ENCODE measurements at places on chromosomes 16 and 17. TPM values are rescaled to one million over a fixed set of nuclear protein-coding genes. Genes with fewer than 3 reads are reported as not detected.

EME1 gene
- 16.8 TPM for total RNA-seq

C16orf46 gene
- 1.0 TPM for total RNA-seq

C17orf50 gene
- not detected for total RNA-seq

KRT38 gene
- total RNA-seq = not detected

CES1 gene
- total RNA-seq = 0.87 TPM

DNA sequence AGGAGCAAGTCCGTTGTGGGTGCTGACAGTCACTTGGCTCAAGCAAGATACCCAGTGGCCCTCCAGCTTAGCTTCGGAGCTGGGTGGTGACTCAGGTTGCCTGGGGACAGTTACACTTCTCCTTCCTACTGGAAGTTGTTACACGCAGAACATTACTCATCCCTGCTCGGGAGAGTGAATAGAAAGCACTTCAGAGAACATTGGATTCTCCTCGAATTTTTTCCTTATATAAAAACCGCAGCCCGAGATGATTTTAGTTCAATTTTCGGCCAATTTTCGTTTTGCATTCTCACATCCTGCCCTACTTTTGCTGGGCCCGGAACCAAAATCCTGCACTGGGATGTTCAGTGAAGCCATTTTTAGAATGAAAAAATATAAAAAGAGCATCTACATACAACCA lies 99.7 kb downstream of the ELAC2 start:
- no peaks in the 10 kb centered on the region for H3K36me3 ChIP-seq
- DNase-seq = no peak
- H3K27me3 ChIP-seq = peaks cover 10% of the 10 kb centered on the region
- no peak overlapping the region for H3K4me3 ChIP-seq

GRCh38 chr16:59848296-59848695 lies 1114.2 kb upstream of the GOT2 start:
- DNase-seq = no peak
- no peak overlapping the region for H3K4me3 ChIP-seq
- no peaks in the 10 kb centered on the region for H3K36me3 ChIP-seq
- no peak overlapping the region for H3K27ac ChIP-seq

- no peak overlapping the region for H3K4me3 ChIP-seq
- H3K27me3 ChIP-seq = peaks cover 89% of the 10 kb centered on the region
- peaks cover 15% of the 10 kb centered on the region for H3K4me1 ChIP-seq
Measured at GRCh38 chr16:923184-923583, 47.6 kb downstream of the LMF1 start.

DNA sequence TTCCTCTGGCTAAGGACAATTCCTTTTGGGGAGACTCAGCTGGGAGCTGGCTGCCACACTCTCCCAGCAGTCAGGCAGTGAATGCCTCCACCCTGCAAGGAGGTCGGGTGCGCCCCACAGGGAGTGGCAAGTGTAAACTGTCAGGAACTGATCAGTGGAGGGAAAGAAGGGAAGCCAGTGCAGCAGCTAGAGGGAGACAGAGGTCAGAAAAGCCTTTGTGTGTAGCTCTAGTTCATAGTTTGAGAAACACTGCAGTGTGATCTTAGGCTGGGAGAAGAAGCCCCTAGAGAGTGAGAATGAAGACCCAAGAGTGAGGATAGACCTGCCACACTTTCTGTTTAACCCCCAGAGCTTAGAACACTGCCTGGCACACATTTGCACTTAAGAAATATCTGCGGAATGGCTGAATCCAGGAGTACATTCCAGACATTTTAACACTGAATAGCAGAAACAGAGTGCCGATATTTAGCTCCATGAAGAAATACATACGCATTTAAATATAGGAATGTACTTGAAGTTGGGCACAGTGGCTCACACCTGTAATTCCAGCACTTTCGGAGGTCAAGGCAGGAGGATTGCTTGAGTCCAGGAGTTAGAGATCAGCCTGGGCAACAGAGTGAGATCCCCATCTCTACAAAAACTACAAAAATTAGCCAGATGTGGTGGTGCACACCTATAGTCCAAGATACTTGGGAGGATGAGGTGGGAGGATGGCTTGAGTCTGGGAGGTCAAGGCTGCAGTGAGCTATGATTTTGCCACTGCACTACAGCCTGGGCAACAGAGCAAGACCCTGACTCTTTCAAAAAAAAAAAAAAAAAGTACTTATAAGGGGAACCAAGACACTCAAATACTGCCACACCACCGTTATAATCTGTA lies 11.1 kb upstream of the SLC5A11 start:
- H3K27me3 ChIP-seq = no peaks in the 10 kb centered on the region
- no peaks in the 10 kb centered on the region for H3K36me3 ChIP-seq
- no peak overlapping the region for H3K4me3 ChIP-seq
- H3K4me1 ChIP-seq = peaks cover 15% of the 10 kb centered on the region

GRCh38 chr16:14611660-14612059 lies 18.4 kb downstream of the PARN start:
- no peak overlapping the region for H3K4me3 ChIP-seq
- H3K27ac ChIP-seq = no peak overlapping the region
- no peak for DNase-seq
- no peaks in the 10 kb centered on the region for H3K27me3 ChIP-seq
- H3K36me3 ChIP-seq = peaks cover 76% of the 10 kb centered on the region
- H3K4me1 ChIP-seq = no peaks in the 10 kb centered on the region

- no peaks in the 10 kb centered on the region for H3K36me3 ChIP-seq
- no peaks in the 10 kb centered on the region for H3K4me1 ChIP-seq
- no peaks in the 10 kb centered on the region for H3K27me3 ChIP-seq
Measured at GRCh38 chr16:83266848-83267553, 540.8 kb upstream of the HSBP1 start.

DNA sequence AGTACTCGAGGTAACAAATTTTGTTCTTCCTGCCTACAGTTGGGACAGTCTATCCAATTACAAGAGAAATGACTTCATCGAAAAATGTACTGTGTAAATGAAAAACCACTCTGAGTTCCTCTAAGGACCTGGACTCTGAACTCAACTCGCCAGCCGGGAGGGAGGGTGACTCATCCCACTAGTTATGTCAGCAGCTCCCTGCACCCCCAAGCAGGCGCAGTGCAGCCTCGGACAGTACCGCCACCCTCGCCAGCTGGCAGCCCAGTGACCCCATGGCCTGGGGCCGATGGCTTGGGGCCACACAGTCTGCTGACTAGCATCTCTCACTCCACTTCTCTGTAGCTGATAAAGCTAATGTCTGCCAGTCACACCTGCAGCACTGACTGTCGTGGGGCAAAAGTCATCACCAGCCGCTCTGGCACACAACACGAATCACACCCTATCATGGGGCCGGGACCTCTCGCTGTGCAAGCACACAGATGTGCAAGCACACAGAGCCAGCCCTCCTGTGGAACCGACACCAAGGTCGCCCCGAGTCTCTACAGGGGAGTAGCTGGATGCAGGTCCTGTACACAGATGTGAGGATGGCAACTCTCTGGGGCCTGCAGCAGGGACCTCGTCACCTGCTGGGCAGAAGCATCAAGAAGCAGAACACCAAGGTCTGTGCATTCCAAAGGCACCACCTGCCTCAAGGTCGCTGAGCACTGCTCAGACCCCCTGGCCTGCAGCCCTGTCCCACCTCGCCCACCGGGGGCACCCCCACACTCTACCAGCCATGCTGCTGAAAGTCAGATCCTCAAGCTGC lies 5.7 kb downstream of the CSNK1D start:
- peaks cover 57% of the 10 kb centered on the region for H3K4me1 ChIP-seq
- H3K27ac ChIP-seq = peak overlapping the region; percentile 75
- H3K4me3 ChIP-seq = no peak overlapping the region

DNA sequence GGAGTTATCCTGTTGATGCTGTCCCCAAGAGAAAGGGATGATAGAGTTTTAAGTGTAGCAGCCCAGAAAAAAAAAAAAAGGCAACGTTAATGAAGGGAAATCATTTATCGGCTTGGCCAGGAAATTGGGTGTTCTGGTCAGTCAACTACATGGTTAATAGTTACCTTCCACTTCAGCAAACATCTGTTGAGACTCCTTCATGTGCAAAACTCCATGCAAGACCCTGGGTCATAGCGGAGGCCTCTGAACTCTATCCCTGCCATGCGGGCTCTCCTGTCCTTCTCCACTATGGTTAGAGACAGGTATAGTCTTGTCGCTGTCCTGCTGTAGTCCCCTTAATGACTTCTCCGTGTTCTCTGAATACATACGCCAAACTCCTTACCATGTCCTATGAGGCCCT lies 3.5 kb upstream of the LYRM9 start:
- H3K27ac ChIP-seq = no peak overlapping the region
- no peaks in the 10 kb centered on the region for H3K36me3 ChIP-seq
- H3K4me1 ChIP-seq = peaks cover 13% of the 10 kb centered on the region

DNA sequence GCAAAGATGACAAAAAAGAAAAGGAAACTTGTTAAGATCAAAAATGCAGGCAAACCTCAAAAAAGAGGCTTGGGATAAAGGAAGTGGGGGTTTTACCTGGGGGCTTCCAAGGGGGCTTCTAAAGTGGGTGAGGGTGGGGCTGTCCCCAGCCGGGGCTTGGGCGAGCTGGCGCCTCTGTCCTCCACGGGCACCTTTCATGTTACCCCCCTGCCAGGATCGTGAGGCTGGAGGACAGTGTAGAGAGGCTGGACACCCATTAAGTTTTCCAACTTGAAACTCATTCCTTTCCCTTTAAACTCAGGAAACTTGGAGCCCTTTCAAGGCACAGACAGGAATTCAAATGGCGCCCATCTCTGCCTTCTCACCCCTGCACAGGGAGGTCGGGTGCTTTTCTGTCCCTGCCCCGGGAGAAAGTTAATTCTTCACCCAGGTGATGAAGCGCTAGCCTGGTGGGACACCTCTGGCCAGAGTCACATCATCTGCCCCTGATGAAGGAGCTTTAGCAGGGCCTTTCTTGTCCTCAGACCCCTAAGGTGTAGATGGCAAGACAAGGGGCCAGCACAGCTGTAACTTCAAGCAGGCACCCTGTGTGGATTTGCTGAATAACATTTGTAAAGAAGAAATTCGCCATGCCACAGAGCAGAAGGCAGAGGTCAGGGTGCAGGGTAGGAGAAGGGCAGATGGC lies 87.3 kb downstream of the C16orf78 start:
- H3K27ac ChIP-seq = no peak overlapping the region
- no peak overlapping the region for H3K4me3 ChIP-seq
- H3K27me3 ChIP-seq = peaks cover 20% of the 10 kb centered on the region
- no peaks in the 10 kb centered on the region for H3K36me3 ChIP-seq
- no peak for DNase-seq
- peaks cover 6% of the 10 kb centered on the region for H3K4me1 ChIP-seq

GRCh38 chr16:73891129-73891542 lies 405.5 kb upstream of the PSMD7 start:
- no peak overlapping the region for H3K27ac ChIP-seq
- no peak overlapping the region for H3K4me3 ChIP-seq
- peaks cover 9% of the 10 kb centered on the region for H3K27me3 ChIP-seq
- H3K4me1 ChIP-seq = no peaks in the 10 kb centered on the region

GRCh38 chr17:10059684-10060211 lies 138.7 kb downstream of the GAS7 start:
- no peak overlapping the region for H3K27ac ChIP-seq
- DNase-seq = no peak
- H3K4me1 ChIP-seq = no peaks in the 10 kb centered on the region
- H3K36me3 ChIP-seq = no peaks in the 10 kb centered on the region
- H3K27me3 ChIP-seq = peaks cover 12% of the 10 kb centered on the region

GRCh38 chr16:12547608-12547922 lies 256.1 kb downstream of the CPPED1 start:
- no peak overlapping the region for H3K4me3 ChIP-seq
- DNase-seq = no peak
- H3K36me3 ChIP-seq = no peaks in the 10 kb centered on the region
- no peak overlapping the region for H3K27ac ChIP-seq

- no peaks in the 10 kb centered on the region for H3K36me3 ChIP-seq
- H3K4me3 ChIP-seq = no peak overlapping the region
- DNase-seq = no peak
- H3K27ac ChIP-seq = no peak overlapping the region
- no peaks in the 10 kb centered on the region for H3K4me1 ChIP-seq
Measured at GRCh38 chr17:20043021-20043420, 33.9 kb downstream of the SPECC1 start.
